ENCODE measurements at places on chromosomes 3 and 15.

- DNase-seq, result no peak
Observed at GRCh38 chr3:128187495-128187894, 34.2 kb downstream of the EEFSEC start.

GRCh38 chr3:72332689-72333088 lies 515.6 kb downstream of the SHQ1 start:
- no peak for DNase-seq

DNA sequence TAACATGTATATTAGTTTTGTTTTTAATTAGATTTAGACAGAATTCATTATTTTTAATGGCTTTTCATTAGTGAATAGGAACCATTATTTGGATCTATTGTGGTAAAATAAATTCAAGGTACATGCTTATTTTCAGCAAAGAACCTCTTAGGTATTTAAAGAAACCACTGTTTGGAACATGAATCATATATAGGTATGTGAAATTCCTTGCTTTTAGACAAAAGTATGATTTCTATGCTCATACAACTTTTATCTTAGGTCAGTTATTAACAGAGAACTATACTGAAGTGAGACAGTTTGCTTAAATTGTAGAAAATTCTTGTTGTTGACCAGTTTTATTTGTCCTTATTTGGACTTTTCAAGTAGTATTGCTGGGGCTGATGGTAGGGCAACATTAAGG lies 389.9 kb downstream of the FEZF2 start:
- DNase-seq, result no peak

DNA sequence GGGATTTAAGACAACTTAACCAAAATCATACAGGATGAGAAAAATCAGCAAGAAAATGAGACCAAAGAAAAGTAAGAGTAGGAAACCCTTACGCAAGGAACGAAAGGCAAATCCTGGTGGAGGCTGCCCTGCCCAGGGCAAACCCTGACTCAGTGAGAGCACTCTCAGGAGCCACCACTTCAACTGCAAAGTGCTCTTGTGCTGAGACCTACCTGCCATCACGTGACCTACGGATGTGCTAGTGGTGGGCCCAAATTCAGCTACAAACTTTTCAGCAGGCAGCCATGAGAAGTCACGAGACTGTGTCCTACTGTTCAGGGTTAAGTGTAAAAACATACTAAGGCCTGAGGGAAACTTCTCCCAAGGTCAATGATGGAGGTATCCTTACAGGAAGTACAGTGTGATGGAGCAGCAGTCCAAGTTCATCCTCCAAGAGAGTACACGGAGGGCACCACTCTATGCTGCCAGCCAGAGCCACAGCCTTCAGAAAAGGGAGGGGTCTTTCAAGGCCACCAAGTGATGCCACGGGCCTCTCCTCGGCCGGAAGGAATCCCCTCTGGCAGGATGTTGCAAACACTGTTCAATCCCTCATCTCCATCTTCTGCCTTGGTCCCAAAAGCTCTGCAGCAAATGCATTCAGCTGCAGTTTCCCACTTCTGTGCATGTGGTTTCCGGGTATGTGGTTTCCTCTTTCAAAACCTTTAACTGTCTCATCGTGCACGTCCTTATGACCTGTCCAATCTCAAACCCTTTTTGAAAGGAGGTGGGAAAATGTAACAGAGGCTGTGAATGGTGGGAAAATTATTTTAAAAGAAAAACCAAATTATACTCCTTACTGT lies 9.5 kb downstream of the CHSY1 start:
- DNase-seq, result no peak

- no peak for DNase-seq
Observed at GRCh38 chr3:177860184-177860583, 662.9 kb upstream of the TBL1XR1 start.

- DNase-seq, result no peak
Observed at GRCh38 chr3:176692966-176693785, 504.1 kb downstream of the TBL1XR1 start.

DNA sequence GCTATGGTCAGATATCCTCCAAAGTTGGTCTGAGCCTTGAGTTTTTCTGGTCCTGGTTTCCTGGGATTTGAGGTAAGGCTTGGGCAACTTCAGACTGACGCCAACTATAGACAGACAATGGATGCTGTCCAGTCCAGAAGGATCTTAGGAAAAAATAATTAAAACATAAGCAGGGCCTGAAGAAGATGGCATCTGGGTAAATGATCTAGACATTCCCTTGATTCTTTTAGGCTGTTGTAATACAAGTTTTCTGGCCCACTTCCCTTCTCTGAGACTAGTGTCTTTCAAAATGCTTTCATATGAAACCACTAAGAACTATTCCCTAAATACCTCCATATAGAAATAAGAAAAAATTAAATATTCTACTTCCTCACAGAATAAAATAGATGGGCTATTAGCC lies 47.7 kb upstream of the PLXND1 start:
- DNase-seq, result no peak

DNA sequence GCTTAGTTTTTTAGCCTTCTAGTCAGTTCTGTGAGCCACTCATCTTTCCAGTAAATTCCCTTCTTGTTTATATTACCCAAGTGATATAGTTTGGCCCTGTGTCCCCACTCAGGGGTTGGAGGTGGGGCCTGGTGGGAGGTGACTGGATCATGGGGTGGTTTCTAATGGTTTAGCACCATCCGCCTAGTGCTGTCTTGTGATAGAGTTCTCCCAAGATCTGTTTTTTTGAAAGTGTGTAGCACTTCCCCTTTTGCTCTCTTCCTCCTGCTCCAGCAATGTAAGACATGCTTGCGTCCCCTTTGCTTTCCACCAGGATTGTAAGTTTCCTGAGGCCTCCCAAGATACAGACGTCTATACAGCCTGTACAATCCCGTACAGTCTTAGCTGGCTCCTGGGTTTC lies 53.7 kb upstream of the INO80 start:
- no peak for DNase-seq

DNA sequence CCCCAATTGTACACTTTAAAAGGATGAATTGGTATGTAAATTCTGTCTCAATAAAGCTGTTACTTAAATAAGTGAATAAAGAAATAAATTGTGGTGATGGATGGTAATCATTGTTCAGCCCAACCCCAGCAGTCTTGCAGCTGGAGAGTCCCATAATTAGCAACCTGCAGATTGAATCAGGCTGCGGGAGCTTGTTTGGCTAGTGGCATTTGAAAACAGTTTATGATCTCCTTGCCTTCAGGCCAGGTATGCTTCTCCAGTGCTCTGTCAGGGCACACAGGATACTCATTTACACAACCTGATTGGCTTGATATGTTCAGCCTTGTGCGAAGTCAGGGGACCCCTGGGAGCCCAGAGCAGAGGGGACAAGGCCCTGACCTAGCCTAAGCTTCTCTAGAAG lies 16.5 kb upstream of the TSEN2 start:
- no peak for DNase-seq

GRCh38 chr15:78992416-78993256 lies 47.8 kb upstream of the CTSH start:
- no peak for DNase-seq

GRCh38 chr3:86563400-86563970 lies 427.5 kb downstream of the VGLL3 start:
- DNase-seq, result no peak

DNA sequence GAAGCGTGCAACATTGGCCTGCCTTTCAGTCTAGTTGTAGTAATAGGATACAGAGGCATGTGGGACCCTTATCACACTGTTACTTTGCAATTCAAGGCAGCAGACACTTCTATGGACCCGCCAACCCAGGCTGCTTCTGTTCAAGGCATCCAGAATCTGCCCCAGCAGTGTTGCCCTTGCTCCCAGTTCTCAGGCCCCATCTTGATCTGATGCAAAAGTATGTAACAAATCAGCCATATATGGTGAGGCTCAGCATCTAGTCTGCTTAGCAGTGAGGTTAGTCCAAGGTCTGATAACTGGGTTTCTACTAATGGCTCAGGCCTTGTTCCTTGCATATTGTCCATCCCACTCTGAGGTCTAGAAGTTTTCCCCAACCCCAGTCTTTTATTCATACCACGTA lies 17.9 kb downstream of the C2CD4B start:
- no peak for DNase-seq

All from SJSA1 (cell line).